ENCODE measurements at places on chromosomes 16 and 17.

DNA sequence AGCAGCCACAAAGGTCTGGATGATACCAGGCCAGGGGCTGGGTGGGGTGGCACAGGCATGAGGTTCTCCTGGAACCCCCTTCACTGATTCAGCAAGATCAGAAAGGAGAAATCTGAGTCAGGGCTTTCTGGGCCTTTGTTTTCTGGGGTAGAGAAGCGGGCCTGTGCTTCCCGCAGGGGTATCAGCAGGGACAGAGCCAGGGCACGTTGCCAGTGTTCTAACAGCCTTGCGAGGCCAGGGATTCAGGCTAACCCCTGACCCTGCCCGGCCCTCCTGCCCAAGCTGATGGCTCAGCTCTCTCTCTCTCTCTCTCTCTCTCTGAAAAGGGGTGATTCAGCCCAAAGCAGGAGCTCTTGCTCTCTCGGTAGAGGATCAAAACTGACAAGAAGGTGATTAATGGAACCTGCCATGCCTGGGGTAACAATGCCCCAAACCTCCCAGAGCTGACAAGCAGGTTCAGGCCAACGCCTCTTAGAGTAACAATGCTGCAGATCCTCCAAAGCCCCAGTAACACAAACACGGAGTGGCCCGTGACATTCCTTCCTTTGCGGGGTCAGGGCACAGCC, 2.0 kb upstream of the KRT13 start:
- no peak for DNase-seq

- no peak for DNase-seq
Observed at GRCh38 chr17:2909175-2909845, 113.1 kb downstream of the RAP1GAP2 start.

DNA sequence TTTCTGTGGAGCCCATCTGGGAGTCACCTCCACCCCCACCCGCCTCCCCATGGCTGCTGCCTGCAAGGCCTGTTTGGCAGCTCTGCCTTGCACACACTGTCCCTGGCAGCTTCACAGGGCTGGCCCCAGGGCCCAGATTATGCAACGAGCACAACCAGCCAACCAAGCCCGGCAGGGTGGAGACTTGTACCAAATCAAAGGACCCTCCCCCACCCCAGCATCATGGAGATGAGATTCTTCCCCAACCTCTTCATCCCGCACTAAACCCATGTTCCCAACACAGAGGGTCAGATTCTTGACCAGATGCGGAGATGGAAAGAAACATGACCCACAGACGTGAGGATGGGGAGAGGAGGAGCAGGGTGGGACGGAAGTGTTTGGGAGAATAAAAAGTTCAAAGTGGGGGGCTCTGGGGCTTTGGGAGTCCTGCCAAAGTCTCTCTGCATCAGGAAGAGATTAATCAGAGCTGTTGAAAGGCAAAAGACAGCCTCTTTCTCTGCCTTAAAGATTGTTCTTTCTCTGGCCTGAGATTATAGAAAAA, 3.8 kb downstream of the SMARCD2 start:
- no peak for DNase-seq

DNA sequence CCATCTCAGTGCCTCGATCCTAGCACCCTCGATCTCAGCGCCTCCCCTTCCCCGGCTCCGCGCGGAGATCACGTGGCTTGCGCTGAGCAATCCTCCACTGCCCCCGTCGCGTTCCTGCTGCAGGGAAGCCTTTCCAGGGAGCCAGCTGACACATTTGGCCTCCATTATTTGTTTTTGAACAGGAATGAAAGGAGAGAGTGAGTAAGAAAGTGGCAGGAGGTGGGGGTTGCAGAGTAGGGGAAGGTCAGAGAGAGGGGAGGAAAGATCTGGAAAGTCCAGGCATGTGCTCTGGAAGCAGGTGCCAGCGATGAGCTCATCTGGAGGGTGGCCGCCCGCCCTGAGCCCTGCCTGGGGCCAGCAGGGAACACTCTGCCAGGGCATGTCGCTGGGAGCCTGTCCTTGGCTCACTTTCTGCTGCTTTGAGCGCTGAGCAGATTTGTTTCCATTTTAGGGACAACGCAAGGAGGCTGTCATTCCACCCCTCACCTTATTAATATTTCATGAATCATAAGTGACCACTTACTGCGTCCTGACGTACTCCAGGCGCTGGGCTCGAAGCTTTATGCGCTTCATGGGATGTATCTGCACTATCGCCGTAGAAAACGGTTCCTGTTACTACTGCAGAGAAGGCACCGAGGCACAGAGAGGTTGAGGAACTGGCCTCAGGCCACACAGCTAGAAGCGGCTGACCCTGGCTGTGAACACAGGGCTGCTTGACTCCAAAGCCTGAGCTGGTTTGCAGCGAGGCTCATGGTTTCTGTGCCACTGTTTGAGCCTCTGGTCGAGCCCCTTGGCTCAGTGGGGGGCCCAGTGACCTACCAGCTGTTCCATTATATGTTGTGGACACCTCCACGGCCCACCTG, 283.1 kb downstream of the SEC14L1 start:
- peak; percentile 37 for DNase-seq

- DNase-seq: no peak
Observed at GRCh38 chr16:56891685-56892084, 26.7 kb downstream of the SLC12A3 start.

- peak; percentile 68 for DNase-seq
Observed at GRCh38 chr16:84922351-84923120, 88.8 kb downstream of the ZDHHC7 start.

- DNase-seq: no peak
Observed at GRCh38 chr17:45573924-45574770, 83.6 kb upstream of the PLEKHM1 start.

- DNase-seq: no peak
Observed at GRCh38 chr17:80089762-80090161, 11.6 kb upstream of the GAA start.

DNA sequence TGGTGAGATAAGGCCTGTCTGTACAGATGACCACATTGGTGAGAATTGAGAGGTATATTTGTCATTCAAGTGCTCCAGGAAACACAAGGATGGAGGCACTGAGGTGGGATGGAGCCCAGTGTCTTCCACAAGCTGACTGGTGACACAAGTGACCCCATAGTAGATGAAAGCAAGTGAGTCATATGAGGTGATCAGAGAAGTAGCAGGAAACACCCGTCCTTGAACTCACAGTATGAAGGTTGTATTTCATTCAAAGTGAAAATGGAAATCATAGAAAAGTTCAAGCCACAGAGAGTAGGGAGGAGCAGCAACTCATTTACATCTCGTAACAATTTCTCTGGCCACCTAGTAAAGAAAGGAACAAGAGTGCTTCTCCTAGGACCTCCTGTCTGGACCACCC, 609.8 kb downstream of the HS3ST4 start:
- no peak for DNase-seq

- no peak for DNase-seq
Observed at GRCh38 chr16:11684231-11685025, 16.2 kb downstream of the SNN start.

DNA sequence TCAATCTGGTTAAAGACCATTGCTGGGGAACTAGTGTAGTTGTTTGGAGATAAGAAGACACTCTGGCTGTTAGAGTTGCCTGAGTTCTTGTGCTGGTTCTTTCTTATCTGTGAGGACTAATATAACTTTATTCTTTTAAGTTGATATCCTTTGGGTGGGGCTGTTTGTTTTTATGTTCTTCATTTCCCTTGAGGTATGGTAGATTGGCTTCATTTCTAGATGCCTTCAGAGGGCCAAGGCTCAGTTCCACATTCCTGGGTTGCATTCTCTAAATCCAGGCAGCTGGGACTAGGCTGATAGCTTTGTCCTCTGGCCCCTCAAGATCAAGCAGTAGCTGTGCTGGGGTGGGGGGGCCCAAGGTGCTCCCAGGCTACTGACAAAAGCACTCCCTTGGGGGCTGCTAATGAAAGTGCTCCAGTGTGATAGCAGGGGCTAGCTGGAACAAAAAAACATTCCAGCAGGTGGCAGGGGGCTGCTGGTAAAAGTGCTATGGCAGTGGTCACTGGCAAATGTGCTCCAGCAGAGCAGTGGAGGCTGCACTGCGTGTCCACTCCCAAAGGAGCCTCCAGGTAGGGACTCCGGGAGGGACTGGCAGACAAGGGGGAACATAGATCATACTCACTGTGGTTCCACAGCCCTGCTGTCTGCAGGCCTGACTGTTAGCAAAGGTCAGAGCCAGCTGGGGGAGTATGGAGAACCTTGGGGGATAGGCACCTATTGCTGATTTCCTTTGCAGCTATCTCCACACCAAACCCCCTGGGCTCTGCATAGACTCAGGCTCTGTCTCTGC, 45.9 kb upstream of the KCNJ16 start:
- no peak for DNase-seq

GRCh38 chr16:67555795-67556212, 6.5 kb upstream of the CTCF start:
- DNase-seq: no peak

DNA sequence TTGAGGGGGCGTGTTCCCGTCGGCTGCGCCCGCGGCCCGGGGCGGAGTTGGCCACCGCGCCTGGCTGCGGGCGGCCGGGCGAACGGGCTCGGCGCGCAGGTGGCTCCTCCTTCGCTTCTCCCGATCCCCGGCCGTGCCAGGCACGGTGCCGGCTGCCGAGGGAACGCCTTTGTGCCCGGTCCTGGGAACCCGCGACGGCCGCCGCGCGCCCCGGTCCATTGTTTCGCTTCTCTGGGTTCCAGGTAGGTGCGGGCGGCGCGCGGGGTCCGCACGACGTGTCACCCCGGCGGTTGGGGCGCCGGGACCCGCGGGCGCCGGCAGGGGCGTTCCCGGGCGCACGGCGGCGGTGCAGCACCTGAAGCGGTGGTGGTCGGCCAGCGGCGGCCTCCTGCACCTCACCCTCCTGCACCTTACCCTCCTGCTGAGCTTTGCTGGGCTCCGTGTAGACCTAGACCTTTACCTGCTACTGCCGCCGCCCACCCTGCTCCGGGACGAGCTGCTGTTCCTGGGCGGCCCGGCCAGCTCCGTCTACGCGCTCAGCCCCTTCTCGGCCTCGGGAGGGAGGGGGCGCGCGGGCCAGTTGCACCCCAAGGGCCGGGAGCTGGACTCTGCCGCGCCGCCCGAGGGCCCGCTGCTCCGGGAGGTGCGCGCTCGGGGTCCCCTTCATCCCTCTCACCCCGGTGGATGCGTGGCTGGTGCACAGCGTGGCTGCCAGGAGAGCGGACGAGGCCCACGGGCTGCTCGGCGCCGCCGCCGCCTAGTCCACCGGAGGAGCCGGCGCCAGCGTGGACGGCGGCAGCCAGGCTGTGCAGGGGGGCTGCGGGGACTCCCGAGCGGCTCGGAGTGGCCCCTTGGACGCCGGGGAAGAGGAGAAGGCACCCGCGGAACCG, 99.9 kb downstream of the EFCAB13 start:
- peak; percentile 15 for DNase-seq

DNA sequence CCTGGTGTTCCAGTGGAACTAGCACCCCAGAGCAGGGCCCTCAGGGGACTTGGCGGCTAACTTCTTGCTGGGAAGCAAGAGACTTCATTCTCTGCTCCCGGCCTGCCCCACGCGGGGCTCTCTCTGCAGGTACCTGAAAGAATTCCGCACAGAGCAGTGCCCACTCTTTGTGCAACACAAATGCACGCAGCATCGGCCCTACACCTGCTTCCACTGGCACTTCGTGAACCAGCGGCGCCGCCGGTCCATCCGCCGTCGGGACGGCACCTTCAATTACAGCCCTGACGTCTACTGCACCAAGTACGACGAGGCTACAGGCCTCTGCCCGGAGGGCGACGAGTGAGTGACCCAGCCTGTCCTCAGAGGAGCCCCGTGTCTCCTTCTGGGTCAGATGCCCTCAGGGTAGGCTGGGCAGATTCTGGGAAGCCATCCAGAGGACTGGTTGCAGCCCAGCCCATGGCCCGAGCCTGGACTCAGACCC, 25.1 kb downstream of the UNK start:
- DNase-seq: no peak

DNA sequence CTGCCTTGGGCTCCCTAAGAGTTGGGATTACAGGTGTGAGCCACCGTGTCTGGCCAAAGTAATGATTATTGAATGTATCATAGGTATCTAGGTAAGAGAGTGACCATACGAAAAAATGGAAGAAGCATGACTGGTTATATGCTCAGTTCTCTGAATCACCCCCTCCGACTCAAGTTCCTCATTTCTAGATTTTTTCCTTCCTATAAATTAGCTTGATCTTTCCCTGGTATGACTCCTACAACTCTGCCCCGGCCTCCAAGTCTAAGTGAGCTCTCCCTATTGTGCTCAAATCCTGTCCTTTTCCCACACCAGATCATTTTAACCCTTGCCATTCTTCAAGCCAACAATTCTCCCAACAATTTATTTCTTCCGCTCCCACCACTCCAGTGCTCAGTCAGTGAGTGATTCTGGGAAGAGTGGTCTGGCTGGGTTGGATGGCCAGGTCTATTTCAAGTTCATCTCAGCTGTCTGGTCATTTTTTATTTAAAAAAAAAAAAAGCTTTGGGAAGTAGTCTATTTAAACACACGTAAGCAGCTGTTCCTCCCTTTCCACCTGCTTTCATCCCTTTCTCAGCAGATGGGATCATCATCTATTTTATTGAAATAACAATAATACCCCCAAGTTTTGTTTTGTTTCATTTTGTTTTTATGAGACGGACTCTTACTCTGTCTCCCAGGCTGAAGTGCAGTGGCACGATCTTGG, 120.2 kb upstream of the HS3ST2 start:
- DNase-seq: no peak

DNA sequence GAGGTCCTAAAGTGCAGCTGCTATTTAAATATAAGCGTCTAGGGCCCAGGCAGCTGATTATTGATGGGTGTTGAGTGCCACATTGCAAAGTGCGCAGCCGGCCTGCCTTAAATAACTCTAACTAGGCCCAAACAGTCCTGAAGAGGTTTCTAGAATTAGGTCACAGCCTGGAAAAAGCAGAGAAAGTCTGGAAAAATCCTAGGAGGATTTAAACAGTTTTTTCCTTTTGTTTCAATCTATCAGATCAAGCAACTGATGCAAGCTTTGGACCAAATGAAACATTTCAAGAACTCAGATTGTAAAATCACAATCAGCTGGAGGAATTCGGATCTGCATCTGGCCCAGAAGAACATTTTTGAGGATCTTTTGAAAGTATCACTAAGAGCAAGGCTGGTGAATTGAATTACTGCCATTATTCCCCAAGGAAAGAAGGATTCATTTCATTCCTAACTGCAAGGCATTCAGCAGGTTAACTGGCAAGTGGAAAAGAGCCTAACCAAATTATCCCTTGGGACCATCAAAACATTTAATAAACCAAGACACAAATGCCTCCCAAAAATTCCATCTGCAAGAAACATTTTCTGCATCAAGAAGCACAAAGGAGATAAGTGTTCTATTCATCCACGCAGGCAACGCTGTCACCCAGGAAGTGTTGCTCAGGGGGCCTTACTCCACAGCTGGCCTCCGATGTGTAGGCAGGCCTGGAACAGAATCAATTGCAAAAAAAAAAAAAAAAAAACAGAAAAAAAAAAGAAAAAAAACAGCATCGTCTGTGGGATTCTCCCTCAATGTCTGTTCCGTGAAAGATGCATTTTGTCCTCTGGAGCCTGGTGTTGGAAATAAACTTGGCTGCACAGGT, 46.1 kb downstream of the IRX3 start:
- no peak for DNase-seq
